HuH-7 (cell line): ENCODE measurements at places on chromosomes 1 and 21.

DNA sequence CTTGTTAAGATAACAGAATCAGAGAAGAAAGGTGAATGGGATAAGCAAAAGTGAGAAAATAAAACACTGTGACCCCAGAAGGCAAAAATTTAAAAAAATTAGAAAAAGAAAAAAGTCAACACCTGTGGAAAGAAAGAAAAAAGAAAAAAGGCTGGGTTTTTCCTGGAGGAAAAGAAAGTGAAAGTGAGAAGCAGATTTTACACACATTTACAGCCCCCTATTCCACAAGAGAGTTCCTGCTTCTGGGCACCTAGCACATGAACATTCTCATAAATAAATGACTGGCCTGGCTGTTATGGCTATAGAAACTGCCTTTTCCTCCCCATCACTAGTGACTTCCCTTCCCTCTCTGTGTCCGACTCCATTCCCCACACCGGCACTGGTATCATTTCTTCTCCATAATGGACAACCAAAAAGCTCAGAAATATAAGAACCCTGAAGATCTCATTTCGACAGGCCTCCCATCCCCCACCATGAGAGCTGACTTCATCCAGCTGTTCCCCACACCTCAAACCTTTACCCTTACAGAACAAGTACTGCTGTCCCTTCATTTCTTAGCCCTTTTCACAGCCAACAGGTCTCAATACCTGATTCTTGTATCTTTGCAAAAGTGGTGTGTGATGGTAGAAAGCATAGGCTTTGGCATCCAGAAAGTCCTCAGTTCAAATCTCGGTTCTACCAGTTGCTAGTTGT is 12.6 kb downstream of the MTF1 start:
- DNase-seq, result no peak

DNA sequence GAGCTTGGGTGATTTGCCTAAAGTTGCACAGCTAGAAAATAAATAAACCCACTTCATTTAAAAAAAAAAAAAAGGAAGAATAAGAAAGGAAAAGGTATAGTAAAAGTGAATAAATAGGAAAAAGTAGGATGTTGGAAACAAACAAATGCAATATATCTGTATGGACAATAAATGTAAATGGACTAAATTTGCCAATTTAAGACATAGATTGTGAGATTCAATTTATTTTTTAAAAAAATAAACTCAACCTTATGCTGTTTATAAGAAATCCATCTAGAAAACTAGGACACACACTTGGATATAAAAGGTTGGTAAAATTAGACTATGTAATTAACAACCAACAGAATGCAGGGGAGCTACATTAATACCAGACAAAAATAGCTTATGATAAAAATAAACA is 300.0 kb downstream of the AJAP1 start:
- no peak for DNase-seq

GRCh38 chr1:160046494-160047110 is 14.8 kb upstream of the PIGM start:
- peak; percentile 32 for DNase-seq

GRCh38 chr1:178155481-178156255 is 61.8 kb downstream of the RASAL2 start:
- DNase-seq, result no peak

- no peak for DNase-seq
Observed at GRCh38 chr1:40915581-40915980, 53.4 kb upstream of the CITED4 start.

DNA sequence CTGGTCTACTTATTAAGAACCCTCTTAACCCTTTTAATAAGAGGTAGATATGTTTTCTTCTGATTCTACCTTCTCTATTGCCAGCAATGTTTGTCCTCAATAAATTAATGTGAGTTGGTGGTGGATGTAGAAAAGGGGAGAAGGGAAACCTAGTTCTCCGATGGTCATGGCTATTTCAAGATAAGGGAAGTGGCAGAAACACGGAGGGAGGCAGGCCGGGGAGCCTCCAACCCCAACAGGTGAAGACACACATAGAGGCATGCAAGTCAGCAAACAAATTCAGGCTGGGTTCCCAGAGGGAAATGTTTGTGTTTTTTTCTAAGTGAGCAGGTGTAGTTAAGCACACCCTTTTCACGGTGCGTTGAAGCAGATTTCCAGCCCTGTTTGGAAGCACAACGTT is 31.0 kb upstream of the CLDN14 start:
- no peak for DNase-seq
